Stimulated activated CD4-positive, alpha-beta T cell treated with anti-CD3 and anti-CD28 coated beads, Interleukin-12 subunit alpha, Interleukin-12 subunit beta, amount 100 ng/mL, for 4 hours (primary cell): ENCODE measurements at places on chromosomes 1 and 21.

- no peak for DNase-seq
Observed at GRCh38 chr1:10598389-10598702, 123.6 kb downstream of the PEX14 start.

GRCh38 chr1:242651817-242652216, 127.3 kb upstream of the PLD5 start:
- DNase-seq, result no peak

DNA sequence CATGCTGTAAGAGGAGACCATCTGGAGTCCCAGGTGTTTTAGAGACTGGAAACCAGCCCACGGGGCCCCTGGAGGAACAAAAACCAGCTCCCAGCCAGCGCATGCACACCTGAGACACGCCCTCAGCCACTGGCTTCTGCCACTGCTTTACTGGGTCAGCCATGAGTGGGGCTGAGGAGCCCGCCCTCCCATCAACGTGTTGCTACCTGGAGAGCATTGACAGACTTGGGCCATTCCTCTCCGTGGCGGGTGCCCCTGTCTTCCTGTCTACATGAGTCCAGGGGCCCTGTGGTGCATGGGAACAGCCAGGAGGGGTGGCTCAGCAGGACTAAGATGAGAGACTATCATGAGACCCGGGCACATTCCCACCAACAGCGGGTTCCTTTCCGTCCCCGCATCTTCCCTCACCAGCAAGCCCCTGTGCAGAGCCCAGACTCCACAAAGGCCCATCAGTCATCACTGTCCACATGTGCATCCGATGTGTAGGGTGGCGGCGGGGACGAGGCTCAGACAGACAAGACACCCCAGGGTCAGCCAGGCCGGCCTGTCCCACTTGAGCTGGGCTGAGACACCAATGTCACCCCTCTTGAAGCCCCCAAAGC, 45.4 kb upstream of the POFUT2 start:
- DNase-seq, result no peak

DNA sequence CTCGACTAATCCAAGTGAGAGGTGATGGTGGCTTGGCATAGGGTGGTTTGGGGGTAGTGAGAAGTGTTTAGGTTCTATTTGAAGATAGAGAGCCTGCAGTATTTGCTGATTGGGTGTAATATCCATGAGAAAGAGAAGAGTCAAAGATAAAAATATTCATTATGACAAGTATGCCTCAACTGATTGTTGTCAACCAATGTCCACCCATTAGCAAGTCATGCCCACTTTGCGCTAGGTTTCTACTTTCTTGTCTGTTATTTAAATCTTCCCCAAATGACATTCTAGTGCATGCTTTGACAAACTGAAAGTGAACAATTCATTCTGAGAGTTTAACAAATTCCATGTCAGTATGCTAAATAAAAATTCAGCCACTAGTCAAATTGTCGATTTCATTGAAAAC, 3.8 kb upstream of the XCL1 start:
- no peak for DNase-seq

- DNase-seq, result peak; percentile 53
Observed at GRCh38 chr1:219416598-219417238, 196.2 kb downstream of the ZC3H11B start.

DNA sequence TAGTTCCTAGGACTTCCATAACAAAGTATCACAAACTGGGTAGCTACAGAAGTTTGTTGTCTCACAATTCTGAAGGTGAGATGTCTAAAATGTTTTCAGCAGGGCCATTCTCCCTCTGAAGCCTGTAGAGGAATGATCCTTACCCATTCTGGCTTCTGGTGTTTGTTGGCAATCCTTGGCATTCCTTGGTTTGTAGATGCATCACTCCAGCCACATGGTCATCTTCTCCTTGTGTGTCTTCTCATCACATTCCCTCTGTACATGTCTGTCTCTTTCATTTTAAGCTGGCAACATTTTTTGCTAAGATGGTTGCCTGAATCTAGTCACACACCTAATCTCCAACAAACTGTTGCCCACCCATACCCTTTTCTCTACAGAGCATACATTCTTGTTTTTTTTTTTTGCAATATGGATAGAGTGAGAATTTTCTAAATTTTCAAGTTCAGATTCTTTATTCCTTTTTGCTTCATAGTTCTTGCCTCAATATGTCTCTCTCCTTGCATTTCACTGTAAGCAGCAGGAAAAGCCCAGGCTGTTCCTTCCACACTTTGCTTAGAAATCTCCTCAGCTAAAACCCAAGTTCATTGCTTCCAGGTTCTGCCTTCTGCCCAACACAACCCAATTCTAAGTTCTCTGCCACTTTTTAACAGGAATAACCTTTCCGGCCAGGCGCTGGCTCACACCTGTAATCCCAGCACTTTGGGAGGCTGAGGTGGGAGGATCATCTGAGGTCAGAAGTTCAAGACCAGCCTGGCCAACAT, 18.3 kb downstream of the ZBED6 start:
- DNase-seq, result no peak

GRCh38 chr1:198601936-198602889, 36.6 kb upstream of the PTPRC start:
- peak; percentile 27 for DNase-seq

- peak; percentile 53 for DNase-seq
Observed at GRCh38 chr1:203306965-203307541, 1.7 kb downstream of the BTG2 start.

DNA sequence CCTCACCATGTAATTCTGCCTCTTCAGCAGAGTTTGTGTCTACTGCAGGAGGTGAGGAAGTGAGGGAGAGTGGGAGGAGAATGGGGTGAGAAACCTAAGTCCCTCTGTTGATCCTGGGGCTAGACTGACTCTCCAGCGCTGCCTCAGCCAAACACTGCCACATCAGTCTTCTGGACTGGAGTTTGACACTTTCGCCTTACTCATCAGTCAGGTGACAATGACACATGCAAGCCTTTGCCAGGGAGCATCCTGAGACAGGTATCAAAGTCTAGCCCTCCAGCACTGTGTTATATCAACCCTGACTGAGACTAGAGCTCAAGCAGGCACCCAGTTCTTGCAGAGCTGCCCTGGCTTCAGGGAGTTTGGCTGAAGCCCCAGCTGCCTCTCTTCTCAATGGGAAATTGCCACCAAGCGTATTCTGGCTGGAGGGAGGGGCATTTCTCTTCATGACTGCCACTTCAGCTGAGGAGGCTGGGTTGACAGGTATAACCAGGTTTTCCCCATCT, 33.3 kb upstream of the SUCO start:
- no peak for DNase-seq

- DNase-seq, result no peak
Observed at GRCh38 chr21:34845521-34846451, 177.0 kb downstream of the CLIC6 start.
